ENCODE measurements at places on chromosomes 4 and X. TPM values are rescaled to one million over a fixed set of nuclear protein-coding genes. Genes with fewer than 3 reads are reported as not detected.

Gene NDST3
- not detected for total RNA-seq

Gene EPGN
- 8.5 TPM for total RNA-seq

Gene GAGE1
- not detected for total RNA-seq

Gene ZMAT1
- 4.1 TPM for total RNA-seq

Gene UGT2B10
- total RNA-seq = not detected

Gene MAGEA12
- not detected for total RNA-seq

Gene HAND2
- 75.1 TPM for total RNA-seq

Gene MAOB
- total RNA-seq = 69.7 TPM

Gene RPS6KA6
- total RNA-seq = 2.1 TPM

Gene RAB28
- 15.9 TPM for total RNA-seq

Gene FAT1
- 66.0 TPM for total RNA-seq

Gene STOX2
- total RNA-seq = 11.2 TPM

Gene SHROOM4
- 19.0 TPM for total RNA-seq

Gene LETM1
- 37.2 TPM for total RNA-seq

Gene IL2
- not detected for total RNA-seq

Gene FGA
- total RNA-seq = 0.47 TPM

Gene CCSER1
- 9.6 TPM for total RNA-seq

Gene HTR2C
- not detected for total RNA-seq

Gene CSAG2
- not detected for total RNA-seq

Gene TLR2
- 15.9 TPM for total RNA-seq

Gene LONRF3
- 3.9 TPM for total RNA-seq

Gene COL4A5
- 23.0 TPM for total RNA-seq

Gene TKTL2
- not detected for total RNA-seq

Gene OCIAD2
- 9.2 TPM for total RNA-seq

Gene ERCC6L
- 0.10 TPM for total RNA-seq

Gene ACE2
- 17.2 TPM for total RNA-seq

Gene ZMYM3
- total RNA-seq = 11.9 TPM

Gene C1QTNF7
- 7.4 TPM for total RNA-seq

Gene EDA
- 17.5 TPM for total RNA-seq
